ENCODE measurements at places on chromosomes 5 and 9. TPM values are rescaled to one million over a fixed set of nuclear protein-coding genes. Genes with fewer than 3 reads are reported as not detected.

Gene GFI1B
- not detected for total RNA-seq

Gene HMGXB3
- 52.6 TPM for total RNA-seq

GRCh38 chr9:16329671-16330113 lies 540.8 kb downstream of the BNC2 start:
- no peak overlapping the region for H3K27ac ChIP-seq
- no peak overlapping the region for H3K4me3 ChIP-seq
- H3K36me3 ChIP-seq: no peaks in the 10 kb centered on the region

DNA sequence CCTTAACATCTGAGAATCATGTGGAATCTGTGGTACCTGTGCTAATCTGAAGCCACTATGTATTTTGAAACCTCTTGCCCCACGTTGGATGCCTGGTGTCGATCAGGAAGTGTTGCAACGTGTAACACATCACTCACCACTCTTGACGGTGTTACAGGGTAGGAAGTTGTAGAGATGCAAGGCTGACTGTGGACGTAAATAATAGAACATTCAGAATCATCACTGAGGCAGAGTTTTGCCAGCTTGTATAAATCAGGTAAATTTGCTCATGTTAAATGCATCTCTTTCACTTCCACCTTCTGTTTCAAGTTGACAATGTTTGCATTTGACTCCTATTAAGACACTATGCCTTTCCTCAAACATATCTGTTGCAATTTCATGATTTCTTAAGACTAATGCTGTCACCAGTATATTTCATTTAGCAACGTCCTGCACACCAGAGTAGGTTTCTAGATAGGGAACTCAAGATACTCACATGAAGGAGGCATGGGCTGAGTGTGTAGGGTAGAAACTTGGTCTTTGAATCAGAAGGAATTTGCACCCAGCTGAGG lies 38.1 kb downstream of the BASP1 start:
- H3K27ac ChIP-seq: no peak overlapping the region
- H3K4me3 ChIP-seq: no peak overlapping the region
- H3K27me3 ChIP-seq: no peaks in the 10 kb centered on the region
- H3K4me1 ChIP-seq: peaks cover 39% of the 10 kb centered on the region
- DNase-seq: no peak
